ENCODE measurements at places on chromosomes 2 and 18. TPM values are rescaled to one million over a fixed set of nuclear protein-coding genes. Genes with fewer than 3 reads are reported as not detected.

- H3K4me3 ChIP-seq, result no peak overlapping the region
- H3K36me3 ChIP-seq, result peaks cover 3% of the 10 kb centered on the region
- no peaks in the 10 kb centered on the region for H3K4me1 ChIP-seq
- no peak overlapping the region for H3K27ac ChIP-seq
- DNase-seq, result no peak
- H3K27me3 ChIP-seq, result no peaks in the 10 kb centered on the region
Observed at GRCh38 chr2:222479859-222480258, 55.5 kb downstream of the SGPP2 start.

GRCh38 chr18:51621113-51621863 lies 423.8 kb upstream of the MEX3C start:
- no peak overlapping the region for H3K4me3 ChIP-seq
- no peaks in the 10 kb centered on the region for H3K4me1 ChIP-seq
- no peaks in the 10 kb centered on the region for H3K36me3 ChIP-seq
- H3K27ac ChIP-seq, result no peak overlapping the region
- peak; percentile 33 for DNase-seq
- peaks cover 5% of the 10 kb centered on the region for H3K27me3 ChIP-seq

Gene ABCG5
- not detected for polyA plus RNA-seq

DNA sequence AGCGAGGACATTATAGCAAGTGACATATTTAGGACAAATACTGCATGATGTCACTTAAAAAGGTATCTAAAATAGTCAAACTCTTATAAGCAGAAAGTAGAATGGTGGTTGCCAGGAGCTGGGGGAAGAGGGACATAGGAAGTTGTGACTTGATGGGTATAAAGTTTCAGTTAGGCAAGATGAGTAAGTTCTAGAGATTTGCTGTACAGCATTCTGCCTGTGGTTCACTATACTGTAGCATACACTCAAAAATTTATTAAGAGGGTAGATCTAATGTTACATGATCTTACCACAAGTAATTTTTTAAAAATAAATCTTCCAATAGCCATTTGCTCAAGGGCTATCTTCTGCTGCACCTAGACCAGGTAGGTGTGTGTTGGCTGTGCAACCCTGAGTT lies 78.1 kb upstream of the NPAS2 start:
- no peak overlapping the region for H3K4me3 ChIP-seq
- H3K27me3 ChIP-seq, result peaks cover under 1% of the 10 kb centered on the region
- DNase-seq, result no peak
- no peak overlapping the region for H3K27ac ChIP-seq
- H3K4me1 ChIP-seq, result no peaks in the 10 kb centered on the region
- H3K36me3 ChIP-seq, result no peaks in the 10 kb centered on the region

DNA sequence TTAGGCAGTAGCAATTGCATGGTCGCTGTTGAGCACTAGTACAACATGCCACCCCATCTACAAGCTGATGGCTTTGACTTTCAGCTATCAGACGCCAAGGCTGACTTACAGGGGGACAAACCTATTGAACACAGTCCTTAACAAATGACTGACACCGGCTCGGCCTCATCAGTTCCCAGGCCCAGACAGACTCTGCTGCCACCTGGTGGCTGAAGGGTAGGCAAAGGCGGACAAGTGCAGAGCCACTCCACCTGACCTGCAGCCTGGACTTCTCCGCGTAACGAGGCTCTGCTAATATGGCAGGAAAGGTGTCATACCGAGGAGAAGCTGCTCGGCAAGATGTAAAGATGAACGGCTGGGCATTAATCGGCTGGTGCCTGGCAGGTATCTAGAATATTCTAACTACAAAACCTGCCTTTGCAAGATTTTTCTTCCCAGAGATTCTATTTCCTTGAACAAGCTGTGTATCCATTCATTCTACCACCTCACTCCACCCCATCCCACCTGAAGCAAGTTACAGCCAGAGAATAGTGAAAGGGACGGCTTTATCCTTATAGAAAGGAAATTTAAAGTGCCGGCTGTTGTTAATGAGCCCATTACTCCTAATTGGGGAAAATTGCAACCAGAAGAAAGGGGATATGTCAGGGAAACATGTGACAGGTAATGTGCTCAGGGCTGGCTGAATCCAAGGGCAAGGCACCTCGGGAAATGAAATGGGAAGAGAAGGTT lies 67.4 kb downstream of the STEAP3 start:
- H3K27ac ChIP-seq, result no peak overlapping the region
- no peaks in the 10 kb centered on the region for H3K27me3 ChIP-seq
- DNase-seq, result no peak
- no peaks in the 10 kb centered on the region for H3K36me3 ChIP-seq
- no peak overlapping the region for H3K4me3 ChIP-seq

- H3K4me1 ChIP-seq, result peaks cover 74% of the 10 kb centered on the region
- no peaks in the 10 kb centered on the region for H3K27me3 ChIP-seq
- no peak for DNase-seq
- peaks cover 40% of the 10 kb centered on the region for H3K36me3 ChIP-seq
- H3K4me3 ChIP-seq, result no peak overlapping the region
- H3K27ac ChIP-seq, result peak overlapping the region; percentile 75
Observed at GRCh38 chr2:105876191-105876590, 131.5 kb downstream of the NCK2 start.

- H3K27ac ChIP-seq, result no peak overlapping the region
- H3K36me3 ChIP-seq, result no peaks in the 10 kb centered on the region
- H3K27me3 ChIP-seq, result no peaks in the 10 kb centered on the region
- no peak overlapping the region for H3K4me3 ChIP-seq
- no peak for DNase-seq
Observed at GRCh38 chr2:203637471-203638167, 68.8 kb upstream of the CD28 start.
